Islet precursor cell (in vitro differentiated cells): ENCODE measurements at places on chromosomes 3 and 15.

GRCh38 chr3:196624907-196625306 is 14.6 kb upstream of the NRROS start:
- DNase-seq: no peak

DNA sequence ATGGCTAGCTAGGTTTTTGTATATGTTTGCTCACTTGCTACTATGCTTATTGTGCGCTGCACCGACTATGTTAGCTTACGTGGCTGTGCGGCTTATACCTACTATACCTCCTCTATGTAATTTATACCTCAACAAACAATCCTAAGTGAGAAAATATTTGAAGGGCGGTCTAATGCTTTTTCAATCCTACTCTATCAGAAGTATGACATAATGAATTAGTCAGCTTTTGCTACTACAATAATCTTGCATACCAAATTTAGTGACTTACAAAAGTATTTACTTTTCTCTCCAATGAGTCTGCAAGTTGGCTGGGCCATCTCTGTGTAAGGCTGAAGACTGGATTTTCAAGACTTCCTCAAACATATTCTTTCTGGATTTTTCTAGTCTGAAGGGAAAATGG is 391.2 kb upstream of the NECTIN3 start:
- no peak for DNase-seq

GRCh38 chr15:43186003-43186353 is 775 bp downstream of the CCNDBP1 start:
- no peak for DNase-seq

- DNase-seq: no peak
These were observed 138.9 kb upstream of the SGO1 start for GRCh38 chr3:20324664-20325478.

- DNase-seq: peak; percentile 82
These were observed 17.0 kb upstream of the ANO10 start for GRCh38 chr3:43638594-43639447.
